ENCODE measurements at places on chromosomes 3 and 15. TPM values are rescaled to one million over a fixed set of nuclear protein-coding genes. Genes with fewer than 3 reads are reported as not detected.

GRCh38 chr3:15535732-15536131 lies 14.2 kb upstream of the COLQ start:
- no peak for DNase-seq

TWF2 gene
- 88.2 TPM for total RNA-seq

GRM2 gene
- total RNA-seq = 0.05 TPM

DNA sequence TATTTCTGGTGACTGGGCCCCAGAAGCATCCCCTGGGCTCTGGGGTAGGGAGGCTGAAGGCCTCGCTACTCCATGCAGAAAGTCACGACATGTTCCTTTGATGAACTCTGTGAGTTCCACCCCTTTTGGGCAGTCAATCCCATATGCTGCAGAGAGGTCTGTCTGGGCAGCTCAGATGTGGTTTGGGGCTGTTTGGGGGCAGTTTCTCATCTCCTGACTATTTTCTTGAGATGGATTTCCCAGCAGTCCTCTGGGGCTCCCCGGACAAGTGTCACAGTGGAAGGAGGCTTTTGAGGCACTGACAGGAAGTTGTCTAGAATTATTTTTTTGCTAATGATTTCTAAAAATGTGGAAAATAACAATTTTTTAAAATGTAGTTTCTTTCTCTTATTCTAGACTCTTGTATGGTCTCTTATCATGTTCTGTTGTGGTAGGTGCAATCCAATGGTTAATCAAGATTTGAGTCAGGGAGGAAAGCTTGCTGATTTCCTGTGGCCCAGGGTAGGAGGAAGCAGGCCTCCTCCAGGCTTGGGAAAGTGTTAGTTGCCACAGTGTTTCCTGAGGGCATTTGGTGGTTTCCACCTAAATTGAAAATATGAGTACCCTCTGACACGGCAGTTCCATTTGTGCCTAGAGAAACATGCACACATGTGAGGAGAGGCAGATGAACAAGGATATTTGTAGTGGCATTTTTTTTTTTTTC lies 19.9 kb upstream of the TATDN2 start:
- DNase-seq = no peak

- no peak for DNase-seq
Observed at GRCh38 chr3:196237203-196237602, 20.9 kb downstream of the SLC51A start.

MYO5C gene
- 1.0 TPM for total RNA-seq

DNA sequence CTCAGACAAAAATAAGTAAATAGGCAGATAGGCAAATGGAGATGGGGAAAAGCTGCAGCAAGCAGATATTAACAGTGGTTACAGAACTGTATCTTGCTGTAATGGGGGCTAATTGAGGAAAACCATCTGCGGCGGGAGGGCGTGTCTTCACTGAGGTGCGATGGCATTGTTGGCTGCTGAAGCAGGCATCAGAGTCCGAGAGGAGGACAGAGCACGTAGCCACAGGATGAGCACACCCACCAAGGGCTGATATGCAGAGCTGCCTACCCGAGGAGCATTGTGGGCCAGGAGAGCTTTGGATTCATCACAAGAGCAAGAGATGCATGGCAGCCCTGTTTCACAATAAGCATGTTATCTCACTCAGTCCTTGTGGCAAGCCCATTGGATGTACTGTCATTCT lies 30.4 kb downstream of the CHRNA7 start:
- no peak for DNase-seq

ZNF774 gene
- total RNA-seq = 1.7 TPM

GP5 gene
- total RNA-seq = not detected

ITIH1 gene
- total RNA-seq = 0.33 TPM

SLC35G2 gene
- total RNA-seq = 0.31 TPM

ZNF80 gene
- total RNA-seq = not detected

CACNA1D gene
- total RNA-seq = 2.6 TPM

- no peak for DNase-seq
Observed at GRCh38 chr15:79432345-79433275, 474 bp downstream of the MINAR1 start.

DNA sequence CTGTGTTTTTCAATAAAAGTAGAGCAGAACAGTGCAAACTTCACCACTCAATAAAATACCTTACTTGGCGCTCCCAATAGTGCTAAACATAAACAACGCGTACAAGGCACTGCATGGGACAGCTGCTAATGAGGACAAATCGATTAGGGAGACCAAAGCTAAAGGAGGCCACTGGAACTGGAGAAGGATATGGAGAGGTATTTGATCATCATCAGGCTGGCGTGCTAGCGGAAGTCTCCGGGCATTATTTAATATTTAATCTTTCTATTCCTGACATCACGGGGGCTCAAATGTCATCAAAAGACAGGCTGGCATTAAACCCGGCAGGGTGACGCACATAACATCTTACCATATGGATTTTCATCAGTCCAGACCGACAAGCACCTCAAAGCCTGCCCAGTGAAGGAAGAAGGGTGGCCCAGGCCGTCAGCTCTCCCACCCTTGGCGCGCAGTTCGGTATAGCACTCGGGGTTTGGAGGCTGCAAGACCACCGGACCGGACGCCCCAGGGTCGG lies 604 bp downstream of the CCPG1 start:
- DNase-seq = no peak

UROC1 gene
- total RNA-seq = not detected

TRIM42 gene
- not detected for total RNA-seq

DNA sequence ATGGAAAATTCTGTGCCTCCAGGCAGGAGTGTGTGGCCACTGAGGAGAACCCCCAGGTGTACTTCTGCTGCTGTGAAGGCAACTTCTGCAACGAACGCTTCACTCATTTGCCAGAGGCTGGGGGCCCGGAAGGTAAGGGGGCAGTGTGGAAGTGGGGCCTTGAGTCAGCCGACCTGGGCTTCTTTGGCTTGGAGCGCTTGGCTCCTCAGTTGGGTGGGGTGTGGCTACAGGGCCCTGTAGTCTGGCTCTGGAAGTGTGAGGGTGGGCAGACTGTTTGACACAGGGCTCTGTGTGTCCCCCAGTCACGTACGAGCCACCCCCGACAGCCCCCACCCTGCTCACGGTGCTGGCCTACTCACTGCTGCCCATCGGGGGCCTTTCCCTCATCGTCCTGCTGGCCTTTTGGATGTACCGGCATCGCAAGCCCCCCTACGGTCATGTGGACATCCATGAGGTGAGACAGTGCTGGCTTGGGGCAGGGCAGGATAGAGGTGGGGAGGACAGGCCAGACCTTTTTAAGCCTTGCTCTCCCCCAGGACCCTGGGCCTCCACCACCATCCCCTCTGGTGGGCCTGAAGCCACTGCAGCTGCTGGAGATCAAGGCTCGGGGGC lies 18.2 kb upstream of the EXOG start:
- DNase-seq = no peak

GPR156 gene
- total RNA-seq = 0.08 TPM

DNA sequence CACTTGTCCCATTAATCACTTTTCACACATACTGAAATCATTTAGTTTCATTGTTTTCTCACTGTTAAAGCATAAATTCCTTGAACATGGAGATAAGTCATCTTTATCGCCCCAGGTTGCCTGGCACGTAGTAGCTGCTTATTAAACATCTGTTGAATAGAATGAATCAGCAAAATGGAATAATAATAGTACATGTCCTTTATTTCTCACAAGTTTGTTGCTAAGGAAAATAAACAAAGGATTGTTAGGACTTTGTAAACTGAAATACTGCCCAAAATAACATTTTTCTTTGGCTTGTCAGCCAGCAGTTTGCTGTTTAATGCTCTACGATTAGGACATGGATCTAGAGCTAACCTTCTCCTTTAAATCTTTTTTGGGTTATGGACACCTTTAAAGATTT lies 17.9 kb downstream of the SLC35A5 start:
- no peak for DNase-seq

RLBP1 gene
- total RNA-seq = not detected

HRH1 gene
- total RNA-seq = not detected

- no peak for DNase-seq
Observed at GRCh38 chr3:15934389-15935195, 136.8 kb upstream of the ANKRD28 start.

DNA sequence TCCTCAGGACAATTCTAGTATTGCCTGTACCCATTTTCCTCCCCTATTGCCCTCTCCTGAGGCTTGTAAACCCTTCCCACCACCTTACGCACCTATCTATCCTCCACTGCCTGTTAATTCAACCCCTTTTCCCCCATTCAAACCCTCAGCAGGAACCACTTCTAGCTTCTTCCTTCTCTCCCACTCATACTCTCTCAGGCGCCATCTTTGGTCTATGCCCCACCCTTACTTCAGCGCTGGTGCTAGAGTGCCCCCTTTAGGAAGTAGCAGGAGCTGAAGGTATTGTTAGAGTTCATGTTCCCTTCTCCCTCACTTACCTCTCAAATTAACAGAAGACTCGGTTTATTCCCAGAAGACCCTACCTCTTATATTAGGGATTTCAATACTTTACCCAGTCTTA lies 121.8 kb upstream of the NLGN1 start:
- no peak for DNase-seq

GRCh38 chr3:150547045-150547741 lies 606 bp downstream of the EIF2A start:
- DNase-seq = no peak

GRCh38 chr3:118527514-118528044 lies 507.1 kb downstream of the IGSF11 start:
- DNase-seq = no peak

- DNase-seq = no peak
Observed at GRCh38 chr15:59179717-59180116, 26.9 kb upstream of the LDHAL6B start.

DNA sequence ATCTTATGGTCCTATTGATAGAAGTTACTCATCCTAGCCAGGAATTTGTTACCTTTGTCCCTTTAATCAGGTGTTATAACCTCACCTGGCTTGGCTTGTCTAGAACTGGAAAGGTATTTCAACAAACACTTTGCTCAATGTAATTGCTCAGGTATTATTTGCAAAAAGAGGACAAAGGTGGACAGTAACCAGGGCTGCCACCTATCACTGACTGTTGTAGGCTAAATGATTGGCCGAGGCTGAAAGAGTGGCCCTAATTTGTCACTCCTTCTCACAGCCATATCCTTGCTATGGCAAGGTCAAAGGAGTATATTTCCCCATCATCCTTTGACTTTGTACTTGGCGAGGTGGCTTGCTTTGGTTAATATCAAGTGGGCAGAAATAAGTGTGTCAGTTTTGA lies 2.7 kb upstream of the SELENOS start:
- DNase-seq = no peak

ZMYND10 gene
- total RNA-seq = 0.45 TPM

DNA sequence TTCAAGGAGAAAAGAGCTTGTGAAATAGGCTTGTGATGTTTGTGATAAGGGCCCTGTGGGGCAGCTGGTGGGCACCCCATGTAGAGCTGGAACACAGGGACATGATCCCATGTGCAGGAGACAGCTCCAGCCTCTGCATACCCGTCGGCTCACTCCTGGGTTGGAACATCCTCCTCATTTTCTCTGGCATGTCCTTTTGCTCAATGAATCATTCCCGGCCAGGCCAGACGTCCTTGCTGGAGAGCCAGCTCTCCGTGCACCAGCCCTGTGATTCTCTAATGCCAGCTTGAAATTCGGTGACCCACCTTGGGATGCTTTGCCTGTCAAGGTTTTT lies 77.3 kb downstream of the SMAD3 start:
- DNase-seq = no peak

DNA sequence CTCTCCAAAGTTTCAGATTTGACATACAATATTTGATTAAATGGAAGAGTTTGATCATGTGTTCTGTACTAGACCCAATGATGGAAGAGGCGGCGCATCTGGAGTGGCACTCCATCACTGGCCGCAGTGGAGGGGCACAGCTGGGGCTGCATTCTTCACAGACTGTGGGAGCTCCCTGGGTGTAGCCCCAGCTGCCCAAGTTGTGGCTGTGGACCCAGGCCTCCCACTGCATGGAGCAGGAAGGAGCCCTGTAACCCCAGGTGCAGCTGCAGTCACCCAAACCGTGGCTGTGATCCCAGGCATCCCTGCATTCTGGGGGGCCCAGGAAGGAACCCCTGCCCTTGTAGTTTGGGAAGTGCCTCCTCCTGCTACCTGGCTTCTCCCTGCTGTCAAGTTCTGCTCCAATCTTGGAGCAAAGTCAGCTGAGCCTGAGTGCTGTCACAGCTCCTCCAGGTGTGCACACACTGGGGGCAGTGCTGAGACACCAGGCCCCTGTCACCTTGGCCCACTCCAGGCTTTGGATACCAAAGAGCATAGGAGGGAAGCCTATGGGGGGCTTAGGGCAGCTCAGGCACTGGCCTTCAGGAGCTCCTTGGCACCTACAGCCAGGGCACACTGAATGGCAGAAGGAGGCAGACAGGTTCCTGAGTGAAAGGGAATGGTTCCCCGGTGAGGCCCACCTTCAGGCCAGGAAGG lies 651.9 kb upstream of the BCHE start:
- no peak for DNase-seq

GRCh38 chr15:47412136-47412535 lies 305.2 kb upstream of the SEMA6D start:
- no peak for DNase-seq

TF gene
- 8.9 TPM for total RNA-seq

CYP1A1 gene
- total RNA-seq = not detected

DNA sequence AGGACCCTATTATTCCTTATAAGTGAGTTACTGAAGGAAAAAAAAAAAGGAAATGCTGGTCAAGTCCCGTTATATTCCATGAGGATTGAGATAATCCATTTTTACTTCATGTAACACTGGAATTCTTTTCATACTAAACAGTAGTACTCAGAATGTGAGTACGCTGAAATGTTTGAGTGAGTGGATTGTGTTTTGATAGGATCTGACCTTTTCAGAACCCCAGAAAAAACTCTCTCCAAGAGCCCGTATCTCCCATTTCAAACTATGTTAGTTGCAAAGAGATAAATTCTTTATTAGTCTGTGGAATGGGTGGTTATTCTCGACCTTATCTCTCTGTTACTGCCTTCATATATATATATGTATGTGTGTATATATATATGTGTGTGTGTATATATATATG lies 2.5 kb upstream of the LPP start:
- DNase-seq = no peak

CLDN16 gene
- total RNA-seq = 3.6 TPM

BBX gene
- total RNA-seq = 25.4 TPM

CCDC39 gene
- 0.43 TPM for total RNA-seq

DNA sequence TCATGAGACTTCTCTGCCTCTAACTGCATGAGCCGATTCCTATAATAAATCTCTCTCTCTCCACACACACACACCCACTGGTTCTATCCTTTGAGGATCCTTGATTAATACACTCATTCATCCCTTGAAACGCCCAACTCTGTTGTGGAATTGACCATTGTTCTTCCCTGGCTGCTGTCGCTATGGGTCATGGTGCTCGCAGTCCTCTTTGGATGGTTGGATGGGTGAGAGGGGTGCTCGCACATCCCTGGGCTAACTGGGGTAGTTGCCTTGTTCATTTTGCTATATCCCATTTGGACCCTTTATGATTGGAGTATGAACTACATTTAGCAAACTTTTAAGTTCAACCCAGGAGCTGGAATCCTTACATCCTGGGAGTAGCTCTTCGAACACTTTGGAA lies 33.9 kb upstream of the MYZAP start:
- DNase-seq = no peak

DNA sequence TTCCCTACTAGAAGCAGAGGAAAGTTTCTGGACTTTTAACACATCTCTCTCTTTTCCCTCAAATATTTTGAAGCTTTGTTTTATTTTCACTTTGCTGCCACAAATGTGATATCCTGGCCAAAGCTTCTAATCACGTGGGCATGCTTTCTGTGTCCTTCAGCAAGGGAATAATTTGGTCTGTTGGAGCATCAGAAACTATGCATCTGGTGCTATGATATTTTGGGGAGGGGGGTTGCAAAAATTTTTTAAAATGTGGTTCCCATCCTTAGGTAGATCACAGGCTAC lies 254.2 kb downstream of the GAP43 start:
- no peak for DNase-seq

All from GM12878 (cell line).